ENCODE measurements at places on chromosomes 11 and 22. TPM values are rescaled to one million over a fixed set of nuclear protein-coding genes. Genes with fewer than 3 reads are reported as not detected.

DAGLA gene
- total RNA-seq: 1.2 TPM

GRCh38 chr22:39873965-39874364 is 19.6 kb downstream of the ENTHD1 start:
- DNase-seq: no peak

CENPM gene
- 54.8 TPM for total RNA-seq

DNA sequence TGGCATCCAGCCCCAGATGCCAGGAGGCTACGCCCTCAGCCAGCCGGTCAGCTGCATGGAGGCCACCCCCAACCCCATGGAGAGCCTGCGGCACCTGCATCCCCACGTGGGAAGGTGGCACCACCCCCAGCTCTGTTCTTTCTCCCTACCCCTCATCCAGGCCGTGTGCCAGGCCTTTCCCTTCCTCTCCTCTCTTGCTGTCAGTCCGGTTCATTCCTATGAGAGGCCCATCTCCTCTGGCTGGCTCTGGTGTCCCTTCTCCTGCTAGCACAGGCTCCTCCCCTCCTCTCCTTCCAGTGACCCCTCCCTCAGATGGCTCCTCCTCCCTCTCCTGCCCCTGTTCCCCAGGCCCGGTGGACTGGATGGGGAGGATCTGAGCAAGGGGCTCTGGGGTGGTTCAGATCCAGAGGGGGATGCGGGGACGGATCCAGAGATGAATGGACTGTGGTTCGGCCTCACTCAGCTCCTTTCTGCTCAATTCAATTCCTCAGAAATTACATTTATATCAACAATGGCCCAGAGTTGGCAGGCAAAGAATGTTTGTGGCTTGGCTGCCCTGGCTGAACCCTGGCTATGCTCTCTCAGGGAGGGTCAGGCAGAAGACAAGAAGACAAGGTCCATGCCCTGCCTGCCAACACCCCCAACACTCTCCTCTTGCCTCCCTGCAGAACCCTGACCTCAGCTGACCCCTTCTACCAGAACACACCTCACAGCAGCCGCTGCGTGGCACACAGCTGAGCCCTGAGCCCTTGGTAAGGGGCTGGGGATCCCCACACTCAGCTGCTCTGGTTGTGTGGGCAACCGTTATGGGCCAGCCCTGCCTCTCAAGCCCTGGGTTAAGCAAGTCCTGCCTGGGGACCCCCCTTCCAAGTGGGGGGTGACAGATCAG is 18.5 kb upstream of the LRRC10B start:
- no peak for DNase-seq

- DNase-seq: no peak
These were observed 68.4 kb downstream of the CACNA1I start for GRCh38 chr22:39638958-39639357.

DNA sequence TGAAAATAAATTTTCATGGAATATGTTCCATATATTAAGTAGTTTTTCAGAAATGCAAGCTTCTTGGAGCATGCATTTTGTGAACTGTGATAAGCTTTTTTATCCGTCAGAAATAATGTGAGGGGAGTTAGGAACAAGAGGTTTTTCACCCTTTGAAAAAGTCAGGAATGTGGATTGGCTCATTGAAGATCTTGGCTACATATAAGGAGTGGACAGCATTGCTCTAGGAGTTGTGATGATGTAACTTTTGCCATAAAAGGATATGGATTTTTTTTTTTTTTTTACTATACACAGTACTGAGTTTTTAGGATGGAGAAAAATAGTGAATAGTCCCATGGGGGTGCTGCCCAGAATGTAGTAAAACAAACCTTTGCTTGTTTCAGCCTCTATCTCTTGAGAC is 180.2 kb downstream of the NAV2 start:
- DNase-seq: no peak

- no peak for DNase-seq
These were observed 420.7 kb downstream of the MN1 start for GRCh38 chr22:27380855-27381254.

FAM181B gene
- not detected for total RNA-seq

- no peak for DNase-seq
These were observed 69.7 kb downstream of the TP53I11 start for GRCh38 chr11:44880953-44881352.

LRRC74B gene
- total RNA-seq: not detected

DNA sequence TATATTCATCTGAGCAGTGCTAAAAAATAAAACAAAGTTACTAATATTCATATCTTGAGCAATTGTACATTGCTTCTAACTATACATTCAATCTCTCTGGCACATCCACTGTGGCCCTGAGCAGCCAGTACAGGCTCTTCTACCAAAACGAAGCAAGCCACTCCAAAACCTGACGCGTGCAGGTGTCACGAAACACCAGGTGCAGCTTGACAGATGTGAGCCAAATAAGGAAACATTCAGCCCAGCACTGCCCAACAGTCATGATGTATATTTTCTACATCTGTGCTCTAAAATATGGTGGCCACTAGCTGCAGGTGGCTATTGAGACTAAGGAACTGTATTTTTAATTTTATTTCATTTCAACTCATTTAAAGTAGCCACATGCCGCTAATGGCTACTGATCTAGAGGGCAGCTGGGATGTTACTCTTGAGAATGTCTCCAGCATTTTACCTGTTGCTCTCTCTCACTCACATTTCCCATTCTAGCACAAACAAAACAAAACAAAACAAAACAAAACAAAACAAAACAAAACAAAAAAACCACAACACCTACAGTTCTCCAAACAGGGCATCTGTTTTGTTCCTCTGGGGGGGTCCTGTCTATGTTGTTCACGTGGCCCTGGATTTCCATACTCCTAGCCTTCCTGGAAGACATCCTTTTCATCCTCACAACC is 77.7 kb downstream of the LARGE1 start:
- DNase-seq: no peak

- DNase-seq: no peak
These were observed 14.1 kb upstream of the MIEF1 start for GRCh38 chr22:39487826-39488520.

GRCh38 chr11:116194156-116194904 is 578.5 kb downstream of the BUD13 start:
- no peak for DNase-seq

Data from A172 (cell line).